NCI-H1417 (cell line): ENCODE measurements at places on chromosomes 13 and 19.

DNA sequence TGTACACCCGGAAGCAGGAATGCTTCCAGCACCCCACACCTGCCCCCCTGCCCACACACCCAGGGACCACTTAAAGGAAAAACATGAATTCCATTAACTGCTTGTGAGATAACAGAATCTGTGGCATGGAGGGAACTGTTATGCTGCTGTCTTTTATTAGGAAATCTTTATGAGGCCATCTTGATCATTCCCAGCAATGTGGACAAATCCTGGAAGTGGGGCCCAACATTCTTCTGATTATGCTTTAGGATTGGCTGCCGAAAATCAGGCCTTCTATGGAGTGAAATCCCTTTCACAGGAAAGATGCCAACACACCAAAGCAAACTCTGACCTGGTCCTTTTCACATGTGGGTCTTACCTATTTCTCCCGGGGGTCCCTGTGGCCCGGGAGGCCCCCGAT is 114.5 kb downstream of the COL4A1 start:
- DNase-seq = no peak

DNA sequence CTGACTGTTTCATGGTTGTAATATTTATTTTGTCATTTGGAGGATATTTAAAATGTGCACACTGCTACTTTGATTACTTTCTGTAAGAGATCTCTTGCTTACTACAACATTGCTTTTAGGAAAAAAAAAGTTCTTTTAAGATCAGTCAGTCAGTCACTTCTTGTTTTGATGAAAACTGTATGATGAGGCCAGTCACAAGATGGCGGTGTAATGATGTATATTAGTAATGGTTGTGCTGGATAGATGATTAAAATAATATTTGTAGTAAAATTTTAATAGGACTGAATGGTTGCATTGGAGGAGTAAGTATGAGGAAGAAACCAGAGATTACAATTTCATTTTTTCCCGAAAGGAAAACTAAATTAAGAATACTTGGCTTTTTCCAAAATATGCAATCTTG is 2411.1 kb downstream of the PCDH9 start:
- no peak for DNase-seq

- no peak for DNase-seq
These were observed 13.2 kb downstream of the NAPSA start for GRCh38 chr19:50352242-50352641.

- DNase-seq = no peak
These were observed 3.1 kb downstream of the EFNB2 start for GRCh38 chr13:106532111-106532929.

- DNase-seq = no peak
These were observed 12.0 kb upstream of the DZIP1 start for GRCh38 chr13:95656386-95657015.

- no peak for DNase-seq
These were observed 17.1 kb downstream of the GPATCH1 start for GRCh38 chr19:33098055-33098534.

- DNase-seq = no peak
These were observed 104.7 kb downstream of the TUBGCP3 start for GRCh38 chr13:112483299-112483698.

DNA sequence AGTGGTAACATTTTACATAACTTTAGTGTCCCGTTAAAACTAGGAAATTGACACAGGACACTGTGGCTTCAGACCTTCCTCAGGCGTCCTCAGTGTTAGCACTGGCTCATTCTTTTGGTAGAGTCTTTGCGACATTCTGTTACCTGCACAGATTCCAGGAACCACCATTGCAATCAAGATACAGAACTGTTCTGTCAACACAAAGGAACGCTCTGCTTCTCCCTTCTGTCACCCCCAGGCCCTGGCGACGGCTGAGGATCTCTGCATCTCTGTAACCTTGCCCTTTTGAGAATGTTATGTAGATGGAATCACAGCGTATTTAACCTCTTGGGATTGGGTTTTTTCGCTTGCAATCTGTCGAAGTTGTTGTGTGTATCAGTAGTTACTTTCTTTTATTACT is 22.6 kb downstream of the KDM4B start:
- no peak for DNase-seq

DNA sequence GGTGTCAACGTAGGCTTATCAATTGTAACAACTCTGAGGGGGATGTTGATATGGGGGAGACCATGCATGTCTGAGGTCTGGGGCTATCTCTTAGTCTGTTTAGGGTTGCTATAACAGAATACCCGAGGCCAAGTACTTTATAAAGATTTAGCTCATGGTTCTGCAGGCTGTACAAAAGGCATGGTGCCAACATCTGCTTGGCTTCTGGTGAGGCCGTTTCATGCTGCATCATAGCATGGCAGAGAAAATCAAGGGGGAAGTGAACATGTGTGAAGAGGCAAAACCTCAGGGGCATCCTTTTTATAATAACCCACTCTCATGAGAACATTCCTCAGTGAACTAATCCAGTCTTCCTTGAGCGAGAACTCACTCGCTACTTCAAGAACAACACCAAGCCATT is 353.8 kb downstream of the ENOX1 start:
- DNase-seq = no peak

- no peak for DNase-seq
These were observed 461 bp upstream of the TM9SF2 start for GRCh38 chr13:99500839-99501183.

- DNase-seq = no peak
These were observed 25.1 kb upstream of the MEIS3 start for GRCh38 chr19:47444388-47444821.

- DNase-seq = peak; percentile 32
These were observed 1.1 kb upstream of the LMTK3 start for GRCh38 chr19:48512504-48513288.
